ENCODE measurements at places on chromosomes 2 and 18.

- no peak for DNase-seq
Observed at GRCh38 chr2:226869371-226869770, 33.5 kb downstream of the RHBDD1 start.

GRCh38 chr2:15638720-15639119 lies 47.1 kb downstream of the DDX1 start:
- no peak for DNase-seq

DNA sequence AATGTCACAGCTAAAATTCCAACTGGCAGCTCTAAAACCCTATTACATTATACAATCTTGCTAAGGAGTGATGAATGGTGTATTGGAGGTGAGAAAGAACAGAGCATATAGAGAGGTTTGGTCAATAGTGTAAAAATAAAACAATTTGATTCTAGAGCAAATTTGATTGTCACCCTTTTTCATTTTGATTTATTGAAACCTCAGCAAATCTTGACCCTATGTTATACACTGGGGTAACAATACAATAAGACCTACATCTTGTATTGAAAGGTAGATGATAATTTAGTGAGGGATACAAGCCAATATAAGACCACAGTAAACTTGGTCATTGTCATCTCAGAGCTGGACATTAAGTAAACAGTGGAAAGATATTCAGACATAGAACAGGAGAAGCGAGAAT lies 671.9 kb downstream of the IRS1 start:
- no peak for DNase-seq

DNA sequence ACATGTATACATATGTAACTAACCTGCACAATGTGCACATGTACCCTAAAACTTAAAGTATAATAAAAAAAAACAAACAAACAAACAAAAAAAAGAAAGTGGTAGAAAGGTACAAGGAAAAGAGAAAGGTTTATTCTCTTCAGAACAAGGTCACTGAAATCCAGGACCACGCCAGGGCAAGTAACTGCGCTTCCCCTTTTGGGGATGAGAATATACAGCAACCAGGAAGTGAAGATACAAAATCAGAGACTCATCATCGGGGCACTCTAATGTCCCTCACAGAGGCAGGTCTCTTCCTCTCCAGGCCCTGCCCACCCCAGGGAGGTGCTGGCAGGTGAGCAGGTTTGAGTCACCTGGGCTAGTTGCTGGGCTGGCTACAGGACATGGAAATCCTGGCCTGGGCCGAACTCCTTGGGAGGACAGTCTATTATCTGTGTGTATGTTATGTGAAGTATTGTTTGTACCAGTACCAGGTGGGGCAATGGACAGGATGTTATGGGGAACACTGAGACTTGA lies 100.4 kb upstream of the GPR45 start:
- no peak for DNase-seq

DNA sequence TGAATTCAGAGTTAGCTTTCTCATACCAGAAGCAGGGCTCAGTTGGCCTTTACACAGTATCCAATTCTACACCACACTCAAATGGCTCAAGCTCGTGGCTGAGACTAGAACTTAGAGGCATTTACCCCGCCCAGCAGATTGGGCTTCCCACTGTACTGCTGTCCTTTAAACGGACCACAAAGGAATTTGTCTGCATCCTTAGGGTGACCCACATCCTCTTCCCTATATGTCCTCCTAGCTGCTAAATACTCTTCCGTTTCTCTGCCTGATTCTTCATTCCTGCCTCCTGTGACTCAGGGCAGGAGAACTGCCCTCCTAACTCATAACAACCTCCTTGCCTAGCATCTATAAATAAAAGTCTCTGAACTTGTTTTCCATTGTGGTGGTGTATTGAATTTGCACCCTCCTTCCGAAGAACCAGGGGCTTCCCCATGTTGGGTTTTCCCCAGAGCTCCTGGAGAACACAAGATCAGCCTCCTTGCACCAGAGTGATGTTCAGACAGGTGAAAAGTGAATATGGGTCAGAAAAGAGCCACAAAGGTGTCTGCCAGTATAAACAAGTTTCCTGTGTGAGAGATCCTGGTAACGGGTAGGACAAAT lies 32.0 kb upstream of the MC4R start:
- no peak for DNase-seq

DNA sequence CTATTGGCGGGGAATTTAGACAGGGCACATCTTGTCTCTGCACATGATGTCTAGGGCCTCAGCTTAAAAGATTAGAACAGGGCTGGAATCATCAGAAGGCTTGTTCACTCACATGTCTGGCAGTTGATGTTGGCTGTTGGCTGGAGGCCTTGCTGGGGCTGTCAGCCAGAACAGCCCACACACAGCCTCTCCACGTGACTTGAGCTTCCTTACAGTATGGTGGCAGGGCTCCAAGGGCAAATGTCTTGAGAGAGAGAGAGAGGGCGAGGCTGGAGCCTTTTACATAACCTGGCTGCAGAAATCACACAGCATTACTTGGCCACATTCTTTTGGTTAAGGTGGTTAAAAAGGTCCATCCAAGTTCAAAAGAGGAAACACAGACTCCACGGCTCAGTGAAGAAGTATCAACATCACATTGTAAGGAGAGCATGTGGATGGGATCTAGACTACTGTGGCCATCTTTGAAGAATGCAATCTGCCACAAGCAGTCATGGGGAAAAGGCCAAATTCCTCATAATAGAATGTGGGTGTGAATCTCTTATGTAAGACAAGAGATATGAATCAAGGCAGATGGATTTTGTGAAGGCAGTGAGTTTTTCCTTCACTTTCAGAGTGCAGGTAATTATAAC lies 30.4 kb downstream of the SRSF7 start:
- peak; percentile 86 for DNase-seq

- DNase-seq, result no peak
Observed at GRCh38 chr2:31386648-31387047, 27.9 kb downstream of the XDH start.
